NCI-H1436 (cell line): ENCODE measurements at places on chromosomes 13 and 19.

DNA sequence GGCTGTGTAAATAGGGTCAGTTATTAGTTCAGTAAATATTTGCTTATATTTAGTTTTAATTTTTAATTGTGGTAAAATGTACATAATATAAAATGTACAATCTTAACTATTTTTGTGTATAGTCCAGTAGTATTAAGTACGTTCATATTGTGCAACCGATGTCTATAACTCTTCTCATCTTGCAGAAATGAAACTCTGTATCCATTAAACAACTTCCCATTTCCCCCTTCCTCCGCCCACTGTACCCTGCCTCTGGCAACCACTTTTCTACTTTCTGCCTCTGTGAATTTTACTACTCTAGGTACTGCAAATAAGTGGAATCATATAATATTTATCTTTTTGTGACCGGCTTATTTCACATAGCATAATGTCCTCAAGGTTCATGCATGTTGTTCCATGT lies 24.4 kb downstream of the UBAC2 start:
- DNase-seq, result no peak

GRCh38 chr19:16898361-16899015 lies 9.7 kb downstream of the F2RL3 start:
- no peak for DNase-seq

DNA sequence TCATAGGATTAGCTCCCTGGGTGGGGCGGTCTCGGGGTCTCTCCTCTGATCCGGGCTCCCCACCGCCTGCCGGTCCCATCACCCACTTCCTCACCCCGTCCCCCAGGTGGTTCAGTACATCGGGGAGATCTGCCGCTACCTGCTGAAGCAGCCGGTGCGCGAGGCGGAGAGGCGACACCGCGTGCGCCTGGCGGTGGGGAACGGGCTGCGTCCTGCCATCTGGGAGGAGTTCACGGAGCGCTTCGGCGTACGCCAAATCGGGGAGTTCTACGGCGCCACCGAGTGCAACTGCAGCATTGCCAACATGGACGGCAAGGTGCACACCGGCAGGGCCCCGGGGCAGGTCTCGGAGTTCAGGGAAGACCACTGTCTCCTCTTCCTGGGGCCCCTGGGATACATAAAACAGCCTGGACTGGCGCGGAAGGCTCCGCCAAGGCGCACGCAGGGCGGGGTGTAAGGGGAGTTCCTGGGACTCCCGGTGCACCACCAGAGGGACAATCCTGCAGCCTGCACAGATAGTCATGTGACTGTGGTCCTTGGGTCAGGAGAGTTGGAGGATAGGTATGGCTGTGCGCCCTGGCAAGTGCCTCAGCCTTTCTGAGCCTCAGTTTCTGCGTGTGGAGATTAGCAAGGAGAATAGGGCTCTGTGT lies 14.2 kb upstream of the PGLS start:
- no peak for DNase-seq

GRCh38 chr19:34228347-34228746 lies 26.0 kb upstream of the GARRE1 start:
- DNase-seq, result no peak

- peak; percentile 15 for DNase-seq
These were observed 3.7 kb upstream of the CSNK1A1L start for GRCh38 chr13:37109051-37109678.

DNA sequence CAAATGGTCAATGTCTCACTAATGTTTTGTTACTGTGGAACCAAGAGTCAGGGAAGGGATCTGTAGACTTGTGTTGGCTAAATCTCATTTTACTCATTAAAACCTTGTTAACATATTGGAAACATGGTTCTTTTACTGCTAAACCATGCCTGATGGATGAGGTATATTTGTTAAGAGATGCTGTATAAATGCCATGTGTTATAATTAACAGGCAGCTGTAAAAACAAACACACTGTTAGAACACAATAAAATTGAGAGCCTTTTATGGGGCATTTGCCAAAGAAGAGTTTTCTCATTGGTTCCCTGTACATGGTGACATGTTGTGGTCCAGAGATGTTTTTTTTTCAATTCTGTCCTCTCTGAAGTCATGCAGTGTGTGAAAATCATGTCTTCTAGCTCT lies 121.9 kb downstream of the ESD start:
- peak; percentile 47 for DNase-seq

- DNase-seq, result no peak
These were observed 85.9 kb downstream of the SOX1 start for GRCh38 chr13:112152846-112153245.

DNA sequence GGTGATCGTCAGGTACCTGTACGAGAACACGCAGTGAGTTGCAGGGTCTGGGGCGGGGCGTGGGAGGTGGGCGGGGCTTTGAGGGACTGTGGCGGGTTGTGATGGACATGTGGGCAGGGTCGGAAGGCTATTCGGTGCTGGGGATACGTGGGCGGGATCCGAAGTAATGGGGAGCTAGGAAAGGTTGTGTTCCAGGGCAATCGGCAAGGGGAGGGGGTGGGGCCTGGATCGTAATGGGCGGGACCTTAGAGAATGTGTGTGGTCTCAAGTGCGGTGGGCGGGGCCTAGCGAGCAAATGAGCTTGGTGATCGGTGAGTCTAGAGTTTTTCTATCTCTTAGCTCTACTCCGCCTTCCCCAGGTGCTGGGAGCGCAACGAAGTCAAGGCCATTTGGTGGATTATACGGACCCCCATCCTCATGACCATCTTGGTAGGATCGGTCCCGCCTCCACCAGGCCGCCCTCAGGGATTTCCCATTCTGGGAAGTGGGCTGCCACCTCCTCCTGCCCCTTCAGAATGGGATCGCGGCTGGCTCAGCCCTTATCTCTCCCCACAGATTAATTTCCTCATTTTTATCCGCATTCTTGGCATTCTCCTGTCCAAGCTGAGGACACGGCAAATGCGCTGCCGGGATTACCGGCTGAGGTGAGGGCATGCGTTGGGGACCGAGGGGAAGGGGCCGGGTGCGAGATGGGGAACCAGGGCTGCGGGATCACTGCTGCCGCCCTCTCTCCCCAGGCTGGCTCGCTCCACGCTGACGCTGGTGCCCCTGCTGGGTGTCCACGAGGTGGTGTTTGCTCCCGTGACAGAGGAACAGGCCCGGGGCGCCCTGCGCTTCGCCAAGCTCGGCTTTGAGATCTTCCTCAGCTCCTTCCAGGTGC lies 9.6 kb downstream of the GIPR start:
- DNase-seq, result peak; percentile 84

DNA sequence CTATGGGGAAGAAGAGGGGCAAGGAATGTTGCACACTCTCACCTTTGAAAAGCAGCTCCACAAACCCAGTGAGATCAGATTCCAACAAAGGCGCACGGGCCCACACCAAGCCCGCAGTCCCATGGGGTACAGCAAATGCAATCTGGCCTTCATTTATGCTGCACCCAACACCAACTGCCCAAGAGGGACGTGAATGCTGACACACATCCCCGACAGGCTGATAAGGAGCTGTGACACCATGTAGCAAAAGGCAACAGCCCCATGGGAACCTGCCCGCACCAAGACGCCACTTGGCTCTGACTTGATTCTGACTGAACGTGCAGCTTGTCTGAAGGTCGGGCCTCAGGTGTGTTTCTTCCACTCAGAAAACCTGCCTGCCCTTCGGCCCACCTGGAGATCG lies 17.3 kb downstream of the REXO1 start:
- no peak for DNase-seq

- DNase-seq, result no peak
These were observed 13.2 kb upstream of the URI1 start for GRCh38 chr19:29928831-29929230.

- peak; percentile 5 for DNase-seq
These were observed 4.3 kb upstream of the ACP5 start for GRCh38 chr19:11581740-11582139.

- DNase-seq, result peak; percentile 13
These were observed 7.5 kb downstream of the PLA2G4C start for GRCh38 chr19:48102870-48103751.
